Left hindlimb (tissue), 1 donor: ENCODE measurements at places on chromosomes 1 and 21.
A peak's percentile ranks its signal among the peaks of the same experiment; 100 is the strongest.

GRCh38 chr1:71950579-71950978 lies 331.8 kb downstream of the NEGR1 start:
- no peak for DNase-seq

DNA sequence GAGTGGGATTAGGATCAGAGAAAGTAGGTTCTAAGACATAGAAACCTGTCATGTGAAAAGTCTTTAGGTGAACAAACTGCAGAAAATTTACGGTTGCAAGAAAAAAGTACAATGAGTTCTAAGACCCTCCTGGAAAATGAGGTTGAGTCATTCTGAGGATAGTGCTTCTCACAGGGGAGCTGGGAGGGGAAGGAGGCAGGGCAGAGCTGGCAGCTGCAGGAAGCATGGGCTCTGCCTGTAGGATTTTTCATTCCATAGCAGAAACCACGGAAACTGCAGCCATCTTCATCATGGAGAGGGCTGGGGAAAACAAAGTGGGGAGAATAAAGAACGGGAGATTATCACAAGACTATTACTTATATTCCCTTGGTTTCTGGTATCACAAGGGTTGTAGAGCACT lies 25.8 kb upstream of the THEM4 start:
- no peak for DNase-seq

DNA sequence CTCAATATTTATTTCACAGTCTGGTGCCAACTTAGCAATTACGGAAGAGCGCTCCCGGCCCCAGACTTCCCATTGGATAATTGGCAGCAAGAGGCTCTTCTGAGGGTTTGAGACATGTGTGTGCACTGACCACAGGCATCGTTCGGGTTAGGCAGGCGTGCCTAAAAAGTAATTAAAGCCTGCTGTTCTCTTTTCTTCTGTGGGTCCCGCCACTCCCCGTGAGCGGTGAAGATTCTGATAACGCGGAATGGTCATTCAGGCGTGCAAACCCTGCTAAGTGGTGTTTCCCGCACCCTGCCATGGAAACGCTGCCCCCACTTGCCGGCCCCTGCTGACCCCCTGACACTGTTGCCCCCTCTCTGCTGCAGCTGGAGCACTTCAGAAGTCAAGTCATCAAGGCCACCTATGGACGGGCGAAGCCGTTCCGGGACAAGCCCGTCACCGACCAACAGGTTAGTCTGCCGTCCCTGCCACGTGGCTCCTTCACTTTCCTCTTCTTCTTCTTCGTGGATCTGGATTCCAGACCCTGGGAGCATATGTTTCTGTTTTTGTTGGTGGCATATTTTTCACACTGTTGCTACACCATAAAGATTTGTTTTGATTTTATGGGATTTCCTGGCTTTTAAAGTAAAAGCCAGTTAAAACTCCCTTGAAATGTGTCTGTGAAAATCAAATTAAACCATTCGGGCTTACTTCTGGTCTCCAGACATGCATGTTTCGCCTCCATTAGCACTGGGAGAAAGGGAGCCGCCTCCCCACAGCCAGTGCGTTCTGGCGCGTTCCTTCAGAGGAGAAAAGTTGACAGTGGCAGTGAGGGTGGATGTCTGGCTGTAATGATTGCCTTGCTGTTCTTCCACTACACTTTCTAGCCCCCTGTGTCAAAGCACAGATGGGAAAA lies 79.9 kb downstream of the FHAD1 start:
- peak; percentile 76 for DNase-seq

DNA sequence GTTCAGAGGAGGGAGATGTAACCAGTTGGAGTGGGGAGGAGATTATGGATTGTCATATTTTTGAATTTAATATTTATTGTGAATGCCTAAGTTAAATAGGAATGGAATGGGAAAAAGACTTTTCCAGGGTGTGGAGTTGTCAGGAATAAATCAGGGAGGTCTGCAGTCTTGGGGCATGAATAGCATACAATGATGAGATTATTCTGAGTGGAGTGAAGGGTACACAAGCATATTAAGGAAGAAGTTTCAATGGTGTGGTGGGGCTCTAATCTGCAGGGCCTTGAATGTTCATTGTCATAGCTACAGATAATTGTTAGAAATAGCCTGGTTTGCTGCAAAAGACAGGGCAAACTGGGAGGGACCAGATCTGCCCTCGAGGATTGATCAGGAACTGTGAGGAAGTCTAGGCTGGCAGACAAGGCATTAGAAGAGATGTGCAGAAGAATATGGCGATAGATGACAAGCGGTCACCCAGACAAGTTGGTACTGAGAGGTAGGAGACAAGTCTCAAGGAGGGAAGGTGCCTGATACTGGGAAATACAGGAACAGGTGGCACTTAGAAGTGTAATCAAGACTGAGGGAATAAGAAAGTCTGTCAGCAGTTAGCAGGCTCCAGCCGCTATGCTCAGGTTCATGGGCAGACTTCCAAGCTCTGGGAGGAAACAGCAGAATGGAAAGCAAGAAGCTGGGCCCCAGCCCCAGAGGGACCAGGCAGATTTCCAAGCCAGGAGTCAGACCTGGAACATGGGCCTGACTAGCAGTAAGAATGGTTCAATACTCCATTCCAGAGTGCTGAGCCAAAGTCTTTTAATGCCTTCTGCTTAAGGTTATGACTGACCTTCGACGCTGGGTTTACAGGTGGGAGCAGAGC lies 20.9 kb upstream of the RGL1 start:
- peak; percentile 87 for DNase-seq

DNA sequence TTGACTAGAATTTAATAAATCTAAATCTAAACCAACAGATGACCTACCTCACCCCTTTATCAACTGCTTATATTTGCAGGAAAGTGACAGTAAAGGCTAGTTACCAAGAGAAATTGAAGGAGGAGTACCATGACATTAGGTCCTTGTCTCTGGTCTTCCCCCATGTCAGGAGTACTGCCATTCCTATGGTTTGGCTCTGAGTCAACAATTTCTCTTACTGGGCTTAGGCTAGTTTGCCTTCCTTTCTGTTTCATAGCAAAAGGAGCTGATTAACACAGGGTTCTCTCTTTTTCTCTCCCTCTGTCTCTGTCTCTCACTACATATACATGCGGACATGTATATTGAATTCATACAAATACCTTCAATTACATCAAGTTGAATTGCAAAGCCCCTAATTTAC lies 579.9 kb downstream of the DPYD start:
- DNase-seq: no peak

DNA sequence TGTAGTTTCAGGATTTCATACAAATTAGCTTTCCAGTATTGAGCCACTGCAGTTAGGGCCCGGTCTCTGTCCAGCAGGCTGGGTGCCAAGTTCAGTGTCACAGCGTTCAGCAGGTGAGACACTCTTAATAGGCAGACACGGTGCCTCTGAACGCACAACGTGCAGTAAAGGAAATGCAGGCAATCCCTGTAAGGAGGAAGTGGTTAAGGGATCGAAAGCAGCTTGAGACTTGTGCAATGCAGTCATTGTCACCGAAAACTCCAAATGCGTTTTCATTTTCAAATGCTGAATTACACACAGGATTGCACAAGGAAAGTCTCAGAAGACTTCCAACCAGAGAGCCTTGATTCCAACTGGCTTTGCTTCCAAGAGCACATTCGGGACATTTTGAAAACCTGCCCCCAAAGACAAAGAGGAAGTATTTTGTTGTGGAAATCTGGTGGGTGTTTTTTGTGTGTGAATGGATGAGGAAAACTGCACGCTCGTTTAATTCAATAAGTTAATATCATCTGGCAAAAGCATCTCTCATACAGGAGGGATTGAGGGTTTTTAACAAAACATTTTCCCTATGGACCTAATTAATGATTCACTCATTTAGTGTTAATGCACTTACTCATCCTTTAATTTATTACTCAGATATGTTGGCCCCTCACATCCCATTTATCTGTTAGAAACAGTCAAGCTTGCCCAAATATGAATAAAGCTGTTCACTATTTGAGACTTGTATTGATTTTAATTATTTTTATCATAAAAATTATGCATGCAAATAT lies 61.6 kb downstream of the PTGS2 start:
- peak; percentile 36 for DNase-seq

GRCh38 chr1:31744165-31744888 lies 19.8 kb downstream of the ADGRB2 start:
- no peak for DNase-seq

GRCh38 chr21:32732544-32732943 lies 4.7 kb upstream of the SYNJ1 start:
- DNase-seq: no peak

DNA sequence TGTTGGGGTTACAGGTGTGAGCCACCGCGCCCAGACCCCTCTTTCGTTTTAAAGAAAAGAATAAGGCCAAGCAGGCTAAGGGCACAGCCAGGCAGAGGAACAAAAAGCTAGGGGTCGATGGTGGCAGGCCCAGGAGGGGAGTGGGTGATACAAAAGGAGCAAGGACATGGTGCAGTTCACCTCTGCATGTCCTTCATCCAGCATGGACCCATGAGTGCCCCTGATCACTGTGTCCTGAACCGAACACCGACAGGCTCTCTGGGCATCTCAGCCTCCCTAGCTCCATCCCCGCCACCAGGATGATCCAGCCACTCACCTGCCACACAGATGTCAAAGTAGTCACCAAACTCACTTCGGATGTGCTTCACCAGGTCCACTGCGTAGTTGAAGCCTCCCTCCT lies 5.9 kb downstream of the MTHFR start:
- no peak for DNase-seq

DNA sequence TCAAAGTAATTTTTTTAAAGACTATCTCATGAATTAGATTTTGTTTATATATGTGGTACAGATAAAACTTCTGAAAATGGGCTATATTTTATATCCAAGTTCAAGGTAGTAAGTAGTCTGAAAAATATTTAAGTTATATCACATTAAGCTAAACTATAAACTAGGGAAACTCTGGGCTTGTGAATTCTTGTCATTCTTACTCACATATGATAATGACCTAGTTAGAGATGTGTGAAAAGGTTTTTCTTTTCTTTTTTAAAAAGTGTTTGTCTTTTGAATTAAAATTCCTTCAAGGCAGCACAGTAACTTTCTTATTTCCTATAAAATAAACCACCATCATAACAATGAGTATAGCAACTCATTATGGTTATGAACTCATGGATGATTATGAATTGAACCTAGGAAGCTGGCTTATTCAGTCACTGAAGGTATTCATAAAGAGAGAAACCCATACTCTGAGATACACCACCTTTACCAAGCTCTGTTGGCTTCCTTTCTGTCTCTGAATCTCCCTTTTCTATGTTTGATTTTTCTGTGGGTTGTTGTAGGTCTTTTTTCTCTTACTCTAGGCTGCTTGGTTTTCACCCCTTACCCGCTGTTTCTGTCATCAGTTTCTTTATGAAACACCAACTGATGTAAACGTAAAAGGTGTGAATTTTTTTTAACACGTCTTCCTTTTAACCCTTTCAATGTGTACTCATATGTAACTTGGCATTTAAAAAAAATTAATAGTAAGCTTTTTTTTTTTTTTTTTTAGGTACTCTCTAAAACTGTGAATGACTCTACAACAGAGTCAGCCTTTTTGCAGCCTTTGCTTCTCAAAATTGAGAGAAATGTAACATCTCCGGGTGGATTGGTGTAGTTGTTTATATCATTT lies 25.2 kb downstream of the IL12RB2 start:
- no peak for DNase-seq

GRCh38 chr1:68322096-68322495 lies 89.8 kb upstream of the WLS start:
- DNase-seq: no peak

GRCh38 chr1:164477343-164477742 lies 81.6 kb upstream of the PBX1 start:
- DNase-seq: no peak

DNA sequence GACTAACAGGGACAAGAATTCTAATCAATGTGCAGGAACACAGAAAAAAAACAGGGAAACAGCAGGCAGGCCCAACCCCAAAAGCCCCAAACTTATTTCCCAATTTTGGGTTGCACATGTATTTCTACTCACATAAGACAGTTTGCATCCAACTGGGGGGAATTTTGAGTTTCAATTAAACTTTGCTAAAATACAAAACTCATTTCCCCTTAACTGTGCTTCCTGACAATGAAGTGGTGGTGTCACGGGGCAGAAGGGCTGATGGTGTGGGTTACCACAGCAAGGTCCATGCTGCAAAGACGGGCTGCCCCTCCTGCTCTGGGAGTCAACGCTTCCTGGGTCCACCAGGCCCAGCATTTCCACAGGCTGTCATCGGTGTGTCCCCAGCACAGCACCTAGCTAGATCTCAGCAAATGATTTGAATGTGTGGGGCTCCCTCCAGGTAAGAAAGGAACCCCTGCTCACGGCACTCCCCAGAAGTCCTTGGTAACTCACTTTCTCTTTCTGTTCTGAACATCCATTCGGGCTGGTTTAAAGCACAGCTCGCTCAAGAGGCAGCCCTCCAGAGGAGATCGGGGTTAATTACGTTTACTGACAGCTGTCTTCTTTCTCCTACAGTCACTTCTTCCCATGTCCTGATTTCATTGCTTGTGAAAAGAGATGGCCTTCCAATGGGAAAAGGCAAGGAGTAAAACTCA lies 27.4 kb downstream of the HIVEP3 start:
- no peak for DNase-seq

- DNase-seq: no peak
Measured at GRCh38 chr1:109335091-109335490, 28.3 kb upstream of the MYBPHL start.

GRCh38 chr1:184299406-184299790 lies 87.4 kb upstream of the C1orf21 start:
- no peak for DNase-seq

DNA sequence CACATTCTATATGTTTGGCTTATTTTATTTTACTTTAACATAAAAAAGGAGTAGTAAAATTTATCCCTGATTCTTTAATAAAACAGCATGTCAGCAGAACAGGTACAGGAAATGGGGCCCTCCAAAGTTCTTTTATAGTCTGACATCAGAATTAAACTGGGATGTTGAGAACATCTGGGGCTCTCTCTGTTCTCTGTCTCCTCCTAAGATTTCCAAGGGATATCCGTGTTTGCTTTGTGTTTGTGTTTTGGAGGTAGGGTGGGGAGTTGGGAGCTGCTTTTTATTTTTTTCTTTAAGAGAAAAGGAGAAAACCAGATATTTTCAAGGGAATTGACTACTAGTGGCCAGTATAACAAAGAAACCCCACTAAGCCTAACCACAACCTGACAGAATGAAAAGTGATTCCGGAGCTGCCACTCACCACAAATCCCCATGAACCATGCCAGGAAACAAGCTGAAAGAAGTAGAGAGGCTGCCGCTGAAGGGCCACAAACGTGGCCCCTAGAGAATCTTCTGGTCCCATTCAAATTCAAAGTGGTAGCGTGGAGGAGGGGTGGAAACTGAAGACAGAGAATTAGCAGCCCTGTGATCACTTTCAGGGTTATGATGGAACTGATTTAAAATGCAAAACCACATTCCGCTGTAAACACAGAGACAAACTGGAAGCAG lies 369.6 kb upstream of the ADGRL2 start:
- no peak for DNase-seq

DNA sequence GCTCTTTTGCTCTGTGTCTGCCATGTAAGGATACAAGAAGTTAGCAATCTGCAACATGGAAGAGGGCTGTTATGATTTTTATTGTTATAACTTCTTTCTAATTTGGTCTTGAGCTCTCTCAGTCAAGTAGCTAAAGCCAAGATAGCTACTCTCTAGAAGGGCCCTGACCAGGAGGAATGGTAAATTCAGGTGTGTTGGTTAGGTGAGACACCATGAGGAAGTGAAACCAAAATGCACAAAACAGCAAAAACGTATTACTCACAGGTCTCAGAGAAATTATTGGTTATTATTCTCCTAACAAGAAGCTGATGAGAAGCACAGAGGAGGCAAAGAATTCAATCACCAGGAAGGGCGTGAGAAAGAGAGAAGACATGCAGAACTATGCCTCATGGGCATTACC lies 51.8 kb upstream of the INSL5 start:
- no peak for DNase-seq

GRCh38 chr1:201675143-201675542 lies 136.2 kb downstream of the NAV1 start:
- no peak for DNase-seq

GRCh38 chr21:40636026-40636425 lies 210.9 kb downstream of the DSCAM start:
- no peak for DNase-seq
